CD4-positive, alpha-beta T cell treated with Interleukin-6 at 100 ng/mL for 8 hours (primary cell): ENCODE measurements at places on chromosomes 2 and 18.
A peak's percentile ranks its signal among the peaks of the same experiment; 100 is the strongest.

GRCh38 chr18:80233899-80234298, 13.4 kb downstream of the PARD6G start:
- DNase-seq, result no peak

- peak; percentile 34 for DNase-seq
These were observed 1.1 kb downstream of the UXS1 start for GRCh38 chr2:106192752-106193689.

DNA sequence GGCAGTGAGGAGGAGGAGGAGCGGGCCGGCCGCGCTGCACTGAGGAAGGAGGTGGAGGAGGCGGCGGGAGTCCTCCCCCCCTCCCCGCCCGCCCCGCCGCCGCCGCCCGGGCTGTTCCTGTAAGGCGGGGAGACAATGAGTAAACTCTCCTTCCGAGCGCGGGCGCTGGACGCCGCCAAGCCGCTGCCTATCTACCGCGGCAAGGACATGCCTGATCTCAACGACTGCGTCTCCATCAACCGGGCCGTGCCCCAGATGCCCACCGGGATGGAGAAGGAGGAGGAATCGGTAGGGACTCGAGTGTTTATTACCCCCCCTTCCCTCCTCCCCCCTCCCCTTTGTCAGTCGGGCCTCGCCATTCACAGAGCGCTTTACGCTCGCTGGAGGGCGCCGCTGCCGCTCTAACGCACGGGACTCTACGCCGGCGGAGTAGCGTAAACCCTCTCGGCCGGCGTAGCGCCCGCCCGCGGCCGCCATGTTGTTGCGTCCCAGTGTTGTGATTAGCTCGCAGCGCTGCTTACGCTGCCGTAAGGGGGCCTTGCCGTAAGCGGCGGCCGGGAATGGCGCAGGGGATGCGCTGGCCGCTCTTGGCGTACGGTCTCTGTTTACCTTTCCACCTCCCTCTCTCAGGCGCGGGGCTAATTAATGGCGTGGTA, 460 bp downstream of the EPC2 start:
- peak; percentile 90 for DNase-seq

GRCh38 chr2:47061944-47062678, 93.0 kb downstream of the STPG4 start:
- no peak for DNase-seq

- DNase-seq, result no peak
These were observed 224.9 kb downstream of the VAPA start for GRCh38 chr18:10138719-10139118.

DNA sequence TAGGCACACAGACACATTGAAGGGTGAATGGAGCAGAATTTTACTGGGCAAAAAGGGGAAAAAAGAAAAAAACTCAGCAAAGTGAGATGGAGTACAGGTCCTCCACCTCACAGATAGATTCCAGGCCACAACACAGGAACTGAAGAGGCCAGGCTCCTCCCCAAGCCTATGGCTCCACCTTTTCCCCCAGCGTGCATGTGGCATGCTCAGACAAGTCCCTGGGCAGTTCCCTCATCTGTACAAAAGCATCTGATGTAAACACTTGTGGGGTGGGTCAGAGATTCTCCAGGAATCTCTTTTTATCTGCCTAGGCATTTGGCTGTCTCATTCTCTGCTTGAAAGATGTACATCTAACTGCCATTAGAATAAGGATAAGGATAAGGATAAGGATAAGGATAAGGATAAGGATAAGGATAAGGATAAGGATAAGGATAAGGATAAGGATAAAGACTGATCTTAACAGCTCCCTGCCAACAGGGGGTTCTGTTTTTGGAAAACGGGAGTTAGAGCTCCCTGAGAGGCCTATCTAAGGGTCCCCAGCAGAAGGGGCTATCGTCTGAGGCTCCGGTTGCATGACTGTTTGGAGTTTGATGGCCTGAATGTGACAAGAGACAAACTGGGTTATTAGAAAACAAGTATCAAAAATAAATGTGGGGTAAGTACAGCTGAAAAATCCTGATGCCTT, 17.2 kb upstream of the ASXL3 start:
- DNase-seq, result no peak

GRCh38 chr2:68458981-68459380, 8.1 kb downstream of the FBXO48 start:
- no peak for DNase-seq

DNA sequence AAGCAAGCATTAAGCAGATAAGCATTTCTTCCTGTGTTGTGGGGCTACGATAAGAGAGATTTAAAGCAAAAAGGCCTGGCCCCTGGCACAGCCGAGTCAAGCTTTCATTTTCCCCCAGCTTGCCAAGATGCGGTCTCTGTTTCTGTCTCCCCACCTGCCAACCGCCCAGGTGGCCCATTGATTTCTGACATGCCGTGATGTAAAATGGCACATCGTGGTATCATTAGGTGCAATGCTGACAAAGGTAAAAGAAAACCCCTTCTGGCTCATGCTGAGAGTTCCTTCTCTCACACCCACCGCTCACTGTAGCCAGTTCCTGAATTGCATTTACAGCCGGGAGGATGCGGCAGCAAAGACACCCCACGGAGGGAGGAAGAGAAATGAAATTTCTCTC, 62.8 kb downstream of the BOD1L2 start:
- no peak for DNase-seq

- no peak for DNase-seq
These were observed 346.3 kb downstream of the CELF4 start for GRCh38 chr18:37219257-37219656.

DNA sequence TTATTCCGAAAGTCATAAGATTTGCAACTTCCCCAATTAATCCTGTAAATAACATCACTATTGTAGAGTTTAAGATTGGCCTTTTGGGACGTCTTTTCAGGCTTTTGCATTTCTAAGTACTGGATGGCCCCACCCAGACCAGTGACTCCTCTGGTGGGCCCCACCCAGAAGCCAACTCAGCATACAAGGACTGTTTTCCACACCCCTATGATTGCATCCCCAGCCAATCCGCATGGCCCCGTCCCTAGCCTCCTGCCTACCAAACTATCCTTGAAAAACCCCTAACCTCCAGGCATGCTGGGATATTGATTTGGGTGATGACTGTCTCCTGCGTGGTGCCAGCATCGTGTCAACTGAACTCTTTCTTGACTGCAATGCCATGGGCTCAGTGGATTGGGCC, 24.5 kb upstream of the TGIF1 start:
- DNase-seq, result no peak

DNA sequence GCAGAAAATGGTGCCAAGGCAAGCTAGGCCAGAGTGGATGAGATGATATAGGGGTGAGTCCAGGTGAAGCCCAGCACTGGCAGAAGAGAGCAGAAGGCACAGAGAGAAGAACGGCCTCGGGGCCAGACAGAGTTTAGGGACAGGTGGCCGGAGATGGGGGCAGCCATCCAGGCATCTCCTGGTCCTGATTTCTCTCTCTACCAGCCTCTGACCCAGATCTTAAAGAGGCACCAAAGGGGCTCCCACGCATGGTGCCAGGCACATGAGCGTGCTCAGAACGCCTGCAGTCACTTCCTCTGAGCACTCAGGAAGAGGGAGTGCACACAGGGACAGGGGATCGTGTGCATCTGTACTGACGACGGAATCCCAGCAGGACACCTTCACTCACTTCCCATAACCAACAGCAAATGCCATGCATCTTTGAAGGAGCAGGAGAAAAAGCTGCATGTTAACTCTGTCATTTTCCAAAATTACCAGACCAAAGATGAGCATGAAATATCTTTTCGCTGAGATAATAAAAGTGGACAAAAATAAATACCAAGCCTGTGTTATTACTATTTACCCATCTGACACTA, 427.8 kb upstream of the MYT1L start:
- no peak for DNase-seq

- no peak for DNase-seq
These were observed 214.7 kb downstream of the KLHL29 start for GRCh38 chr2:23599667-23600066.

- no peak for DNase-seq
These were observed 34.7 kb downstream of the MYT1L start for GRCh38 chr2:2296400-2296799.

- no peak for DNase-seq
These were observed 421.7 kb downstream of the RNF144A start for GRCh38 chr2:7338961-7339360.

DNA sequence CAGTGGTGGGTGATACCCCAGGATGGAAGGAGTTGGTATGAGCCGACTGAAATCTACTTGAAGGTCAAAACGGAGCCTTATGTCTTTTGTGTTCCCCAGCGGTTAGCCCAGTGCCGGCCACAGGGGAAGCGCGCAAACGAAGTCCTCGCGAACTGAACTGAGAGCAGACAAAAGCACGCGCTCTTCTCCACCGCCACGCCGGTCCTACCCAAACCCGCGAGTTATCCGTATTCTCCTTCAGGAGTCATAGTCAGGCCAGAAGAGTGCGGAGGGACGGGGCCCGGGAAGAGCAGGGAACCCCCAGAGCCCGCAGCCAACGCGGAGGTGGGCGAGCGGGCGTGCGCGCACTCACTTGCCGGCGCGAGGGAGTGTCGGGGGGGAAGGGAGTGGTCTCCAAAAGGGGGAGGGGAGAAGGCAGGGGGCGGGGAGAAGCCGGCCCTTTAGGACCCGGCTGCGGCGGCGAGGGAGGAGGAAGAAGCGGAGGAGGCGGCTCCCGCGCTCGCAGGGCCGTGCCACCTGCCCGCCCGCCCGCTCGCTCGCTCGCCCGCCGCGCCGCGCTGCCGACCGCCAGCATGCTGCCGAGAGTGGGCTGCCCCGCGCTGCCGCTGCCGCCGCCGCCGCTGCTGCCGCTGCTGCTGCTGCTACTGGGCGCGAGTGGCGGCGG, at the start of gene IGFBP2:
Gene IGFBP2, plus strand, starts transcription at position 469 of the 664 bp plus-strand sequence. Its CDS starts 104 bp downstream, at position 573.
- no peak for DNase-seq

- no peak for DNase-seq
These were observed 245.2 kb upstream of the REG3G start for GRCh38 chr2:78780256-78780655.

DNA sequence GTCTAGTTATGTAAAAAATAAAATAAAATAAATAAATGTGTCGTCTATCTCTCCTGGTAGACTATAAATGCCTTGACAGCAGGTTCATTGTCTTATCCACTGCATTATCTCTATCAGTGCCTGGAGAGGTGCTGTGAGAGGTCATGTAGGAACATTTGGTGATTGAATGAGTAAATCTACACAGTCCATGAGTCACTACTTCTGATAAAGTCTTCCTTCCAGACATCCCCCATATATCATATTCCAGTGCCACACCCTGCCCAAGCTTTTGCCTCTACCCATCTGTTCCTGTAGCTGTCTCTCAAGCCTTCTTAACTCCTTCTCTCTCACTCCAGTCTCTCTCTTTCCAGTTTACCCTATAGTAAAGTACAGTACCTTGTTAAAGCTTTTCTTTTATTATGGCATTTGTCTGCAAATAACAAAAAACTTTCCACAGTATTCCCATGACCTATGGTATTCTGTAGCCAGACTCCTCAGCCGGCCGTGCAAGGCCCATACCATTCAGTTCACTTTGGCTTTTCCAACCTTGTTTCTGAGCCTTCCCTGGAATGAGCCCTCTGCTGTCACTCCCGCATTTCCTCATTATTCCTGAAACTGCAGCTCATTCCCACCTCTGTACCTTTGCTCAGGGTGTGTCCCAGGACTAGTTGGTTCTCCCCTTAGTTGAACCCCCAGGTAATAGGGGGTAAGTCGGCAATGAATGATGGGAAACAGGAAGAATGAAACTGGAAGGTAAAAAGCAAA, 37.5 kb downstream of the ANXA4 start:
- DNase-seq, result no peak

GRCh38 chr2:133163111-133163510, 405.2 kb downstream of the NCKAP5 start:
- no peak for DNase-seq

GRCh38 chr2:173414823-173415322, 60.2 kb downstream of the CDCA7 start:
- DNase-seq, result no peak

DNA sequence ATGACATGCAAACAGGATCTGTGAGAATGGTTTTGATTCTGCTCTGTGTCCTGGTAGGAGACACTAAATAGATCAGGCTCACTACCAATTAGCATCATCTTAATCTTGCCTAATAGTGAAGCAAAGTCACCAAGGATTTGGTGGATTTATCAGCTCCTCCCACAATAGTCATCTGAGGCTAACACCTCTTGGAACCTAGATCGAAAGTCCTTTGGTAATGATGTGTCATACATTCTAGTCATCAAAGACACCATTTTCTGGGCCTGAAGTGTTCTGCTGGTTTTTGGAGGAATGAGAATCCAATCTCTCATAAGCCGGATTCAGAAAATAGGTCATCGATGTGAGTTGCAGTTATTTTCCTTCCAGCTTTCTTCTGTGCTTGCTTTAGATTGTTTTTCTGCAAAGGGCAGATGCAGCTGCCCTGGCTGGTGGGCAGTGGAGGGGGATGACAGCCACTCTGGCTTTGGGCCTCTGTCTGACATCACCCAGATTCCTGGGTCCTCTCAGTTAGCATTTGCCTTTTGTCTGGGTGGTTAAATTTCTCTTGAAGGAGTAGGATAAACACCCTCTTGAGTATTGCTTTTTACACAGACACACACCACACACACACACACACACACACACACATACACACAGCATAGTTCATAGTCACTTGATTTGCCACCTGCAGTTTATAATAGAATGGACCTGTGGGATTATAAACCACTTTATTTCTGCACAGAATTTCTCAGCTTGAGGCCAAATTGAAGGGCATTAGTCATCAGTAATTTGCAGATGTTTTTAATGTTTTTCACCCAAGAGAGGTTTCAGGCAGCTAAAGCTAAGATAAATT, at the start of gene MYO3B:
Gene MYO3B, plus strand, starts transcription at position 198 of the 832 bp plus-strand sequence. Its CDS starts 141 bp downstream, at position 339.
- no peak for DNase-seq

GRCh38 chr18:51757255-51757924, 559.9 kb upstream of the MEX3C start:
- no peak for DNase-seq

DNA sequence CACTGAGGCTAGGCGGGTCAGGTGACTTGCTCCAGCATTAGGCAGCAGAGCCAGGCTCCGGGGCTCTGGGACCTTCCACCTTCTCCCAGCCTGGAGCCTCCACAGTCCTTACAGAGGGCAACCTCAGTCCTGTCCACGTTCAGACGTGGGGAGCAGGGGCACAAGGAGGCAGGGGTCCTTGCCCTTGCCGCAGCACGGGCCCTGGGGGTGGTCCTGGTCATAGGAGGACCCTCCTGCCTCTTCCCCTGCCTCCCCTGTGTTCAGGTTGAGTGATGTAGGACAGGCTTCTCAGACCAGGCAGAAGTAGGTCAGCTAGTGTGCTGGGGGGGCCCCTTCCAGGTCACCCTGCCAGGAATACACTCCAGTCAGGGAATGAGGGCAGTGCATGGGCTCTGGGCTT, 5.4 kb upstream of the ARHGEF4 start:
- DNase-seq, result no peak

DNA sequence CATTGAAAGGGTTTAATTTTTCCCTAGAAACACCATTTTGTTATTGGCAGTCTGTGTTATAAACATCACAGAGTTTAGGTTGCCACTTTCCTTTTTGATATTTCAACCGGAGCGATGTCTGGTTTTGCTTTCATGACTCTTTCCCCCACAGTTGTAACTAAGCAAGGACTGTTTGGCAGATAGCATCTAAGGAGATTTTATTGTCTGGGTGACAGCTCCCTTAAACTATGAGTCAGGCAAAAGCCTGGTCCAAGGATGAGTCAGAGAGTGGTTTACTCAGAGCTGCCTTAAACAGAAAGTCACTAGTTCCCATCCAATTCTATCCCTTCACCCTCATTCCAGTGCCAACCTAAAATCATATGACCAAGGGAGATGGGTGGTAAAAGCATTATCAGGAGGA, 341.6 kb upstream of the VWC2L start:
- DNase-seq, result no peak

GRCh38 chr2:54658564-54659071, 64.8 kb upstream of the EML6 start:
- no peak for DNase-seq

- DNase-seq, result no peak
These were observed 197.5 kb upstream of the COPS8 start for GRCh38 chr2:236887953-236888793.
